ENCODE measurements at places on chromosomes 7 and 10.

DNA sequence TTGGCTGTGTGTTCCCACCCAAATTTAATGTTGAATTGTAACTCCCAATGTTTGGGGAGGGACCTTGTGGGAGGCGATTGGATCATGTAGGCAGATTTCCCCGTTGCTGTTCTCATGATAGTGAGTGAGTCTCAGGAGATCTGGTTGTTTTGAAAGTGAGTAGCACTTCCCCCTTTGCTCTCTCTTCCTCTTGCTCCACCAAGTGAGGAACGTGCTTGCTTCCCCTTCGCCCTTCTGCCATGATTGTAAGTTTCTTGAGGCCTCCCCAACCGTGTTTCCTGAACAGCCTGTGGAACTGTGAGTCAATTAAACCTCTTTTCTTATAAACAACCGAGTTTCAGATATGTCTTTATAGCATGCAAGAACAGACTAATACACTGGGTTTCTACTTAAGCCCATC is 176.3 kb downstream of the CDK14 start:
- no peak for DNase-seq

GRCh38 chr10:31694929-31695837 is 233.4 kb downstream of the ARHGAP12 start:
- no peak for DNase-seq

- no peak for DNase-seq
Observed at GRCh38 chr7:4951304-4951703, 7.7 kb downstream of the MMD2 start.

DNA sequence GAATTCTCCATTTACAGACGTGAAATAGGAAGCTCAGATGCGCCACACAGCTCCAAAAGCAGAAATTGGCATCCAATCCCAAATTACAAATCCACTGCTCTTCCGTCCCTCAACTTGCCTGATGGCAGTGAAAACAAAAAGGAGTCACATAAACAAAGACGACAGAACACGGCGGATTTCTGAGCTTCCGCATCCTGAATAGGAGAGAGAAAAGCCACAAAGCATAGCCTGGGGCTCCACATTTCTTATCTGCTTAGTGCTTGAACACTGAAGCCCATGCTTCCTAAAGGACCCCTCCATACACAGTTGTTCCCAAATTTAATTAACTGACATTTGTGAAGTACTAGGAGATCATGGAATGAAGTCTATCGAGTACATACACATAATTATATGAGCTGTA is 32.6 kb downstream of the BEND7 start:
- DNase-seq, result no peak

DNA sequence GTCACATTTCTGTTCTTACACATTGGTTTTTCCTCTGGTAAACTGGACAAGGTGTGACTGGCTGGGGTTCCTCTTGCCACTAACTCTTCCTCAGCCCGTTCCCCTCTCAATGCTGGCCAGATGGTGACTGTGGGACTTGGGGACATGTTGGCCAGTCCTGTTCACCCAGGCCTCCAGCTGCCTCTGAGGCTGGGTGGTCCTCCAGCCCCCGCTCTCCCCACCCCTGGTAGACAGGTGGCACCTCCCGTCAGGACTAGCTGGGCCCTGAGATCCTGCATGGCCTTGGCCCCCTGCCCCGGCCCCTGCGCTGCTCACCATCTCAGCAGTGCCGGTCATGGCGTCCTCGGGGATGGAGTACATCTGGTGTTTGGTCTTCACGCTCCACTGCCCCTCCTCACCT is 10.8 kb upstream of the MYL7 start:
- DNase-seq, result no peak

DNA sequence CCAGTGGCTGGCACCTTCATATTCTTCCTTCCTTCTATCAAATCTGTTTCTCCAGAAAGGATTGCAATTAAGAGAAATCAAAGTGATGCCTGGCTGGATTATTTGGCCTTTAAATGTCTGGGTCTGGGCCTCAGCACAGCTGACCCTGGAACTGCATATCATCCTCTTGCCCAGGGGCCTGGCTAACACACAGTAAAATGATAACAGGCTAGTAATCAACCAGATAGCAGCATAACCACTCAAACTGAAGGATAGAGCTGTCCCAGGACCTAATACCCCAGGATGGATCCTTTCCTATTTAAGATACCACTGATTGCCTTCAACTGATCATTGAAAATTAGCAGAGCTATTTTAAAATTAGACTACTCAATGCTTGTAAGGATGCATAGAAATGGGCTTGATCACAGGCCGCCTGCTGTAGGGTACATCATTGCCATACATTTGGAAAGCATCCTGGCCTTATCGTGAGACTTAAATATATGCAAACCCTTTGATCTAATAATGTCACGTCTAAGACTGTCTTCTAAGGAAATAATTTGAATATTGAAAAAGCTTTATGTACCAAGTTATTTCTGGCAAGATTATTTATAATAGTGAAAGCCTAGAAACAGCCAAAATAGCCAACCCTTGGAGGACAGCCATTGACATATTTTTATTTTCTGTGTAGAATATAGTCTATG is 144.0 kb upstream of the CHST15 start:
- no peak for DNase-seq

All from NCI-H226 (cell line).